Activated CD4-positive, alpha-beta T cell treated with anti-CD3 and anti-CD28 coated beads, Interleukin-2, amount 50 U/mL, for 4 hours (primary cell): ENCODE measurements at places on chromosomes 6 and 20.

- no peak for DNase-seq
These were observed 374.8 kb upstream of the EPHA7 start for GRCh38 chr6:93794166-93794565.

DNA sequence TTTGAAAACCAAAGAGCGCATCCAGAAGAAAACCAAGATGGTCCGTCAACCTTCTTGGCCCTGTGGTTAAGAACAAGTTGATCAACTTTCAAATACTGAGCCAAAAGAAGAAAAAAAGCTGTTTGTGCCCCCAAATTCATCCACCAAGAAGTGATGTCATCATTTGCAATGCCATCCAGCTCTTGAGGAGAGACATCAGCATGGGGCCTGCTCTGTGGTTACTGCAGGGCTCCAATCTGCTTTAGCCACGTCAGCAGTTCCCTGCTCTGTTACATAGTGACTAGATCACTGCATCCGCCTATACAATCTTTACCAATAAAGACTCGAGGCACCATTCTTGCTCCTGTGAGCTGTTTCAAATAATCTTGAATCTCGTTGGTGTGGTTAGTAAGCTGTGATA is 75.0 kb upstream of the BLCAP start:
- no peak for DNase-seq

- no peak for DNase-seq
These were observed 51.9 kb downstream of the UNC5CL start for GRCh38 chr6:40986921-40987819.

GRCh38 chr6:98041056-98041455 is 758.0 kb upstream of the MMS22L start:
- no peak for DNase-seq

GRCh38 chr6:116512111-116512559 is 696 bp downstream of the CALHM5 start:
- no peak for DNase-seq
